Breast epithelium (tissue), 4 donors: ENCODE measurements at places on chromosomes 4 and X.

- no peak for DNase-seq
These were observed 761 bp upstream of the FRYL start for GRCh38 chr4:48780865-48781214.

- no peak for DNase-seq
These were observed 64.5 kb downstream of the ANKRD17 start for GRCh38 chr4:73194064-73194463.

GRCh38 chrX:15382813-15383212 is 1.4 kb downstream of the VEGFD start:
- DNase-seq = no peak

DNA sequence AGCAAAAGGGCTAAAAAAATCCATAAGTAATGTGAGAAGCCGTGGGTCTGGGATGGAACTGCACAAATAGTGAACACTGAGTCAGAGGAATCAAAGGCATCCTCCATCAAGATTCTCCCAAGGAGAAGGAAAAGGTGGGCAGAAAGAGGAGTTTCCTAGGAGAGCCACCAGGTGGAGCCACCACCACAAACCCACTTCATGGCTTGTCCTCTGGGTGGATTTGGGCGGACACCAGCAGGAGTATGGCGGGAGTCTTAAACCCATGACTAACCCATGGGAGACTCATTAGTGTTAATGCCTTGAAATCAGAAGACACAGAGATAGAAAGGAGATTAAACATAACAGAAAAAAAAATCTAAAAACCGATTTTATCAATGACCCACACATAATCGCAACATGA is 147.7 kb downstream of the SH3KBP1 start:
- no peak for DNase-seq

DNA sequence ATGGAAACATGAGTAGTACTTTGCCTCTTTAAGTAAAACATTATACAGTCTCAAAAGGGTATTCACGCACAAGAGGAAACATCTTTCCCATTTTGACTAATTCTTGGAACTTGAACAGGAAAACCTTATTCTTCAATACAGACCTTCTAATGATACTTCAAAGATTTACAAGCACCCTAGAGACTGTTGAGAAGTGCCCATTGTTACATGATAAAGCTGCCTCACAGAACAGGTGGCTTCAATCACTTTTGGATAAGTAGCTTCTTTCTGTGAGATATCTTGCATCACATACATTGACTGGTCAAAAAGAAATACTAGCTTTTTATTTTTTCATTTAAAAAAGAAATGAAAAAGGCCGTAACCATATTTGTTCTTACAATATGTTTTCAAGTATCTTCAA is 219.4 kb downstream of the EPHA5 start:
- no peak for DNase-seq

- DNase-seq = no peak
These were observed 58.6 kb upstream of the ETNPPL start for GRCh38 chr4:108821351-108821930.

DNA sequence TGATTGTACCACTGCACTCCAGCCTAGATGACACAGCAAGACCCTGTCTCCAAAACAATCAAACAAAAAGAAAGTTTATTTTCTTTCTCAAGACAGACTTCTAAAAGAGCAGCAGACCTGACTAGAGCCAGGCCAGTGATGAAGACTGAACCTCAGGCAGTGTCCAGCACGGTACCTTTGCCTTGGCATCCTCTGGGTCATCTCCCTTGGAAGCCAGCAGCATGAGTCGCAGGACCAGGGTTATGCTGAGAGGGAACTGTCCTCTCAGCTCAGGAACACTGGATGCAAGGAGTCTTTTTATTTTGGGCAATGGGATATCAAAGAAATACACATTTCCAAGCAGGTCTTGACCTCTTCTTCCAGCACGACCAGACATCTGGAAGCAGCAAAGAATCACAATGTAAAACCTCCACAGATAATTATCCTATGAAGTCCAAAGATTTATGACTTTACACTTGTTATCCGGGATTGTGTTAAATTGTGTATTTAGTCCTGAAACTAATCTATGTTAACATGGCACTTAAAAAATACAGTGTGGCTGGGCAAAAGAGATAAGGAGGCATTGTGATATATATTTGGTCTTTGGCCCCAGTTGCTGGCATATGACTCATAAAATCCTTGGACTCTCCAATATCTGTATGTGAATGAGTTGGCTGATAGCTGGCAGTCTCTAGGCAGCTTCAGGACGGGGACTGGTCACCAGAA is 66.0 kb upstream of the DDX60 start:
- DNase-seq = no peak

GRCh38 chrX:55742649-55743048 is 25.1 kb downstream of the RRAGB start:
- DNase-seq = no peak

GRCh38 chr4:38703635-38704034 is 39.6 kb downstream of the KLF3 start:
- no peak for DNase-seq

DNA sequence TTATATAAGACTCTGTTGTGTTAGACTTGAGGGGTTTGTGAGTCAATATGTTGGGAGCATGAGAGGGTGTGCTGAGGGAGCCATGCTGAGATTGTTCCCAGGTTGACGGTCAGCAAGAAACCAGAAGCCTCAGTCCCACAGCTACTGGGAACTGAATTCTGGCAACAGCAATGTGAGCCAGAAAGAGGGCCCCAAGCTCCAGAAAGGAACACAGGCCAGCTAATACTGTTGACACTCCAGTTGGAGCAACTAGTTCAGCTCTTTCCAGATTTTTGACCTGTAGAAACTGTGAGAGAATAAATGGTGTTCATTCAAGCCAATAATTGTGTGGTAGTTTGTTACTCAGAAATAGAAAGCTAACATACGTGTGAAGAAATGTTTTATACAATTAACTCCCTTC is 17.1 kb downstream of the ADH1A start:
- DNase-seq = no peak

- DNase-seq = no peak
These were observed 834.7 kb downstream of the RAPGEF2 start for GRCh38 chr4:159937595-159937994.

- no peak for DNase-seq
These were observed 486.3 kb downstream of the BCOR start for GRCh38 chrX:39611468-39611867.

DNA sequence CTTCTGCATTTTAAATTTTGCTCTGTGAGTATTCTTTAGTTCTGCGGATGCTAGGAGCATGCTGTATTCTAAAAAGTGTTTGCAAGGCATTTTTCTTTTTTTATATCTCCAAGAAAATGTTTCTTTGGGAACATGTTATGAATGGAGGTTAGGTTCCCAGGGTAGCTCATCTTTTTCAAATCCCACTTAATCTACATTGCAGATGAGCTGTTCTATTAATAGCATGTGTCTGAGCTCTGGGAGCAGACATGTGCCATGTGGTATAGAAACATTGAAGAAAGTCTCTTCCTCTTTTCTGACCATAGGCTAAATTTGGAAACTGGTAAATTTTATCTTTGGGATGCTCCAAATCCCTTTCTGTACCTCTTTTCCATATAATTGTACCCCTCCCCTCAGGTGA is 23.2 kb downstream of the DIAPH2 start:
- DNase-seq = no peak

GRCh38 chr4:165439344-165439743 is 60.5 kb downstream of the CPE start:
- DNase-seq = no peak

DNA sequence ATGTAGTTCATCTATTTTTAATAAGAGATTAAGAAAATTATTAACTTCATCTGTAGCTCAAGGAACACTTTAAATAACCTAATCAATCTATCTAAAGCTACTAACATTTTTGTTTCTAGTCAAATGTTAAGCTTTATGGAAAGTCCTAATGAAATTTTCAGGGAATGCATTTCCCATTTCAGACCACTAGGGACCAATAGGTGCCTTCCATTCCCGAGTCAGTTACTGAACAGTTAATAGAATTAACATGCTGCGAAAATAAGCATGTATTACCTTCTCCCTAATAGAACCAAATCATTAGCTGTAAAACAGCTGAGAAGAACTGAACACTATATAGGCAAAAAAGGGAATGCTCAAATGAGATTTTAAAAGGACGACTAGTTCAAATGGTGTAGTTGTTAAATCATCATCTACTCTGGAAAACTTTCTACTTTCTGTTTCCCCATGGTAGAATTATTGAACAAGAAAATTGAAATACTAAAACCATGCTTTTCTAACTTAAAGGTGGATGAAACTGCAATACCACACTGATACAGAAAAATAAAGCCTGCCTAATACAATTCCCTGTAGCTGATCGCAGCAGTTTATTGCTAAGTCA is 22.5 kb downstream of the STX18 start:
- DNase-seq = no peak

DNA sequence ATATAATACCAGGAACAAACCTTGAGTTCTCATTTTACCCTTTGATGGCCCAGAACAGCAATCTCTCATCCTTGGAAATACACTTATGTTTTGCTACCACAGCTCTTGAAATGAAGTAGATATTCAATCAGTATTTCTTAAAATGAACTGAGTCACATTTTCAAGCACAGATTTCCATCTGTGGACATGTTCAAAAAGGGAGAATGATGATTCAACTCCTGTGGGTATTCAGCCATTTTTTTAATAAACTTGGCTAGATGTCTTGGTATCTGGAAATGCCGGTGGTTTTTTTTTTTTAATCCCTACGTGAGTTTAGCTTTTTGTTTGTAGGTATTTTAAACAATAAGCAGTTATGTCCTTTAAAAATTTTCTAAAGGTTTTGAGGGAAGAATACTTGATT is 64.2 kb upstream of the TRPC5OS start:
- DNase-seq = no peak

GRCh38 chr4:20612313-20612712 is 87.9 kb upstream of the PACRGL start:
- DNase-seq = no peak

GRCh38 chr4:57043347-57044251 is 64.9 kb downstream of the POLR2B start:
- peak; percentile 18 for DNase-seq

DNA sequence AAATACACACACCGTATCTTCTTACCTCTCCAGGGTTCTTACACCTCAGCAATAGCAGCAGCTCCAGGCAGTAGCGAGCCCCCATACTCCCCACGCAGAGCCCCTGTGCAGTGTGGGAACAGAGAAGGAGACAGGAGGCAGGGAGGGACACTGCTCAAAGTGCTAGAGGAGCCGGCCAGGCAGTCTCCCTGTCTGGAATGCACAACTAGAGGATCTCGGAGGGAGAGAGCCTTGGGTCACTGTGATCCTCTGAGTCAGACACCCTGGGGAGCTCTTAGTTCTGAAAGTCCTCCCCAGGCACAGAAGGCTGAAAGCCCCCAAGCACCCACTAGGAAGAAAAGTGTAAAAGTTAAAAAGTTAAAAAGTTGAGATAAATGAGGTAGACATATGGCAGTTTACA is 16.0 kb downstream of the AMELX start:
- no peak for DNase-seq

DNA sequence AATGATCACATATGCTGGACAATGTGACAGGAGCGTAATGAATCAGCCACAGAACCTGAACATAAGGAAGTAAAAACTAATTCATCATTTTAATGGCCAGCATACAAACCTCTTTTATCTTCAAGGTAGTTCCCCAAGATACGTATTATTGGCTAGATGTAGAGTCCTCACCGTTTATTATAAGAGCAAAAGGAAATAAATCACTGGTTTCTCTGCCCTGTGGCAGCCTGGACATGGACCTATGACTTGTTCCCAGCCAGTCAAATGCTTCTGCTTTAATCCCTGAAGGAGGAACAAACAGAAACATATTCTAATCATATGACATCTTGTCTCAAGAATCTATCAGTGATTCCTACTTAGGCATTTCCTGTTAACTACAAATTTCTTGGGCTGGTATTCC is 86.8 kb upstream of the FAM241A start:
- no peak for DNase-seq

DNA sequence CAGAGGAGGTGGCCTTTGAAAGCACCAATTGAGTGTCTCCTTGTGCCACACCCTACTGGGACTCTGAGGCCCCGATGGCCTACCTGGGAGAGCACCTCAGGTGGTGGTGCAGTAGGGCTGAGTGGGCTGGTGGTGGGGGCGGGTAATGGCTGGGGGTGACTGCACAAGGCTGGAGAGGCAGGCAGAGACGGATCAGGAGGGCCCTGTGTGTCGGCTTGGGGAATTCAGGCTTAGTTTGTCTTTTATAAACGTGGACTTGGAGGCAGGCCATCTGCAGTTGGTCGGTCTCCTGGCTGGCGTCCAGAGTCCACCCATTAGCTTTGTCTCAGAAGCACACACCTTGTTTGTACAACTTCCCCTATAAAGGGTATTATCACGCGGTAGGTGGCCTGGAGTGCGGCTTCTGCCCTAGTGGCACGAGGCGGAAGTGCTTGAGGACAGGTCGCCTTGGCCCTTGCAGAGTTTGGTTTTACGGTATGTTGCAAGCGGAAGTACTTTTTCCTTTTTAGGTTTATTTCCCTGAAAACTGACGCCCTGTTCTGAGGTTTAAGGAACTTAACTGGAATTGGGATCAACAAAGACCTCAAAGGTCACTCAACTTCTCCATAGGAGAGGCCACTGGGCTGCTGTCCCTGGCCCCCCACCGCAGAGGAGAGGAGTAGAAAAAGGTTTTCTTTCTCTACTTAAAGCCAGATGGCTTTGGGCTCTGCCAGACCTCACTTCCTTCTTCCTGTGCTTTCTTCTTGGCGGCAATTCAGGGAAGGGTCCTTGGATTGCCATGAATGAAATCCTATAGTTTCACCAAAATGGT is 8.0 kb downstream of the TBC1D14 start:
- DNase-seq = peak; percentile 64

DNA sequence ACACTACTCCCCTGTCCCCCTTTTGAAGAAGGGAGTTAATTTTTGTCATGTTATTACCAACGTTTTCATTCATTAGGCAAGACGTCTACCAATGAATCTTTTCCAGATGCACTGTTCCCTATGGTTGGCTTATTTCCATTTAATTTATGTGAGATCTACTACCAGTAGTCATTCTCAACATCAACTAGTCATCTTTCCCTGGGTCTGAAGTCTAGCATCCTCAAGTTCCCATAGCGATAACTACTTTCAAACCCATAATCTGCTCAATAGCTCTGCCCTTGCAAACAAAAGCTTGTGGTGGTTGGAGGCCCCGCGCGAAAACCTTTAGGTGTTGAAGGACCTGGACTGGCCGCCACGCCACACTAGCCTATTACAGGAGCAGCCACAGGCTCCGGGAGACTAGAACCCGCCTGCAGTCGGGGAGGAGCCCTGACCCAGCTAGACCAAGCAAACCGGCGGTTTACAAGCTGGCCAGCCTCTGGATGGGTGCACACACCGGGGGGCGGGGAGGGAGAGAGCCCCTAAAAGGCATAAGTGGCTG is 746 bp downstream of the PPAT start:
- DNase-seq = peak; percentile 27
